ENCODE measurements at places on chromosomes 7 and 10.

DNA sequence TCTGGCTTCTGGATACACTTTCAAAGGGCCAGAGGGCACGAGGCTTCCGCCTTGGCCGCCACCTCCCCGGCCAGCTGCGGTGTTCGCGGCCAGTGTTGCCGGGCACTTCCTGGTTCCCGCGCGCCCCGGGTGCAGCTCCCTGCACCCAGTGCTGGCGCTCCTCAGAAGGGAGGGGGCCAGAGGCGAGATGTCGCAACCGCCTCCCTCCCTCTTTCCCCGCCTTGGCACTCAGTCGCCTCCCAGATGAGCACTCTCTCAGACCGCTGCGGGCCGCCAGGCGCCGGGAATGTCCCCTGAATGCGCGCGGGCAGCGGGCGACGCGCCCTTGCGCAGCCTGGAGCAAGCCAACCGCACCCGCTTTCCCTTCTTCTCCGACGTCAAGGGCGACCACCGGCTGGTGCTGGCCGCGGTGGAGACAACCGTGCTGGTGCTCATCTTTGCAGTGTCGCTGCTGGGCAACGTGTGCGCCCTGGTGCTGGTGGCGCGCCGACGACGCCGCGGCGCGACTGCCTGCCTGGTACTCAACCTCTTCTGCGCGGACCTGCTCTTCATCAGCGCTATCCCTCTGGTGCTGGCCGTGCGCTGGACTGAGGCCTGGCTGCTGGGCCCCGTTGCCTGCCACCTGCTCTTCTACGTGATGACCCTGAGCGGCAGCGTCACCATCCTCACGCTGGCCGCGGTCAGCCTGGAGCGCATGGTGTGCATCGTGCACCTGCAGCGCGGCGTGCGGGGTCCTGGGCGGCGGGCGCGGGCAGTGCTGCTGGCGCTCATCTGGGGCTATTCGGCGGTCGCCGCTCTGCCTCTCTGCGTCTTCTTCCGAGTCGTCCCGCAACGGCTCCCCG, at the start of gene FFAR4:
FFAR4 (plus strand) TSS at position 231 of the 842 bp plus-strand sequence; CDS start at position 287, 56 bp downstream.
- H3K36me3 ChIP-seq: no peaks in the 10 kb centered on the region
- peaks cover 15% of the 10 kb centered on the region for H3K27me3 ChIP-seq
- H3K27ac ChIP-seq: no peak within 1 kb of the TSS
- no peaks in the 10 kb centered on the region for H3K4me1 ChIP-seq
- peak within 1 kb of the TSS; percentile 81 for H3K4me3 ChIP-seq

DNA sequence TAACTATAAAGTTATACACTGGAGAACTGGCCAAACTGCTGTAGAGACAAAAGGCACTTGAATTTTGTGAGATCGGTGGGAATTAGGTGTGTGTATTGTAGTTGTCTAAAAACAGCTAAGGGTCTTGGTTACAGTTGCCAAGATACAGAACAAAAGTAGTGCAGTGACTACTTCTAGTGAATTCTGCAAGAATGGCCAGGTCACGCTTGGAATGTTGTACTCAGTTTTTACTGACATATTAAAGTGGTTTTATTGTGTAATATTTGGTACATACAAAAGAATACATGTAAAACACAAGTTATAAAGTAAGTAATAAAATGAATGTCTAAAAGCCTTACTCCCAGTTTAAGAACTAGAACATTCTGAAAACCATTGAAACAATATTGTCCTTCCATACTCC, 42.4 kb downstream of the PRPF18 start:
- H3K27ac ChIP-seq: peak overlapping the region; percentile 67
- no peak for DNase-seq
- H3K36me3 ChIP-seq: no peaks in the 10 kb centered on the region
- peaks cover 7% of the 10 kb centered on the region for H3K4me1 ChIP-seq

DNA sequence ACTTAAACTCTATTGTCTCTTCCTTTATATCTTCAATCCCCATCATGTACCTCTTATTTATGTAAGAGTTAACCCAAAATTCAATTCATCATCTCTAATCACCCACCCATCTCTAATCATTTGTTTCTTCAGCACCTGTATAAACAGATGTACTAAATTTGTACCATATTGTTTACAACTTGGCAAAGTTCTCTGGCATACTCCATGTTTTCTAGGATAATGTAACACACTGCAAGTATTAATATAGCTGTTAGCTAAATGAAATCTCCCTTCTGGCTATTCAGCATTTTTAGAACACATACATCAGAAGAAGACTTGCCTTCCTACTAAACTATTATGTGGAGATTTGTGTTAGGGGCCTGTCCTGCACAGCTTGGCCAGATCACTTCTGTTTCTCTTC, 33.1 kb downstream of the MALSU1 start:
- H3K4me3 ChIP-seq: no peak overlapping the region
- H3K36me3 ChIP-seq: peaks cover 23% of the 10 kb centered on the region
- H3K27ac ChIP-seq: no peak overlapping the region
- DNase-seq: no peak
- H3K4me1 ChIP-seq: peaks cover 3% of the 10 kb centered on the region

GRCh38 chr7:24899161-24899560, 80.8 kb downstream of the OSBPL3 start:
- H3K27ac ChIP-seq: no peak overlapping the region
- no peaks in the 10 kb centered on the region for H3K36me3 ChIP-seq
- no peak overlapping the region for H3K4me3 ChIP-seq
- no peak for DNase-seq
- H3K27me3 ChIP-seq: no peaks in the 10 kb centered on the region

DNA sequence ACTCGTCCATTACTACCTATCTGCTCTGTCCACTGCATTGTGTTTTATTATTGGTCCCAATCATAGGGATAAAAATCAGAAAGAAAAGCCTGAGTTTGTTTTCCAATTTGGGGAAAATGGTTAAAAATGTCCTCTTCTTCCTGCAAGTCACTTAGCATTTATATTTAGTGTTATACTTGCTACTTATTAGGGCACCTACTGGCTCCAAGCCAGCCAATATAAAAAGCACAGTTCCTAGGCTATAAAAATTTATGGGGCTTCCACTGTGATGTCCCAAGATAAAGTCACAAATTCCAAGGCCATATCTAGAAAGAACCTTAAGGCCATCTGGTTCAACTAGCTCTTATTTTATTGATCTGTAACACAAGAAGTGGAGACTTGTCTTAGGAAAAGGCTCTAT, 3.2 kb downstream of the SLC35B4 start:
- no peak overlapping the region for H3K4me3 ChIP-seq
- no peaks in the 10 kb centered on the region for H3K36me3 ChIP-seq
- DNase-seq: no peak
- peaks cover 12% of the 10 kb centered on the region for H3K4me1 ChIP-seq

DNA sequence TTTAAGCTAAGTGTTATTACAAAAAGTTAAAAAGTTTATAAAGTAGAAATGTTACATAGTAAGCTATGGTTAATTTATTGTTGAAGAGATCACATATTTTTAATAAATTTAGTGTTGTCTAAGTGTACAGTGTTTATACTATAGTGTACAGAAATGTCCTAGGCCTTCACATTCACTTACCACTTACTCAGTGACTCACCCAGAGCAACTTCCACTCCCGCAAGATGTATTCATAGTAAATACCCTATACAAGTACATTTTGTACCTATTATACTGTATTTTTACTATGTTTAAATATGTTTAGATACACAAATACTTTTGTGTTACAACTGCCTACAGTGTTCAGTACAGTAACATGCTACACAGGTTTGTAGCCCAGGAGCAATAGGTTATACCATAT, 69.2 kb downstream of the DNAJC1 start:
- no peaks in the 10 kb centered on the region for H3K36me3 ChIP-seq
- H3K27ac ChIP-seq: no peak overlapping the region
- DNase-seq: no peak
- H3K27me3 ChIP-seq: no peaks in the 10 kb centered on the region

Data from endothelial cell (in vitro differentiated cells).